ENCODE measurements at places on chromosomes 5 and 9.

- no peak for DNase-seq
Observed at GRCh38 chr5:41670854-41671479, 160.6 kb upstream of the PLCXD3 start.

DNA sequence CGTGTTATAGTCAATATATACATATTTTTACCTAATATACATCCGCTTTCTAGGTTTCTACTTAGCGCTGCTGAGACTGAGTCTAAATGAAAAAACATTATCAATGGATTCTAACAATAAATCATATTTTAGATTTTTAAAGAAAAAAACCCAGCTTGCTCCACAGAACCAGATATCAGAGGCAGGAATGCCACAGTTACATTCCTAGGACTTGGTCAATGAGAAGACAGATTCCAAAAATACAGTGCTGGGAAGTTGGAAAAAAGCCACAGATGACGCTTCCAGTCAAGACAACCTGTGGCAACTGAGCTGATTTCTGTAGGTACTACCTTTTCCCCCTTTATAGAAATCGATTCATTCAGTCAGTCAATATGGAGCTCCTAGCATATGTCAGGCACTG, 577 bp upstream of the CCDC112 start:
- no peak for DNase-seq

DNA sequence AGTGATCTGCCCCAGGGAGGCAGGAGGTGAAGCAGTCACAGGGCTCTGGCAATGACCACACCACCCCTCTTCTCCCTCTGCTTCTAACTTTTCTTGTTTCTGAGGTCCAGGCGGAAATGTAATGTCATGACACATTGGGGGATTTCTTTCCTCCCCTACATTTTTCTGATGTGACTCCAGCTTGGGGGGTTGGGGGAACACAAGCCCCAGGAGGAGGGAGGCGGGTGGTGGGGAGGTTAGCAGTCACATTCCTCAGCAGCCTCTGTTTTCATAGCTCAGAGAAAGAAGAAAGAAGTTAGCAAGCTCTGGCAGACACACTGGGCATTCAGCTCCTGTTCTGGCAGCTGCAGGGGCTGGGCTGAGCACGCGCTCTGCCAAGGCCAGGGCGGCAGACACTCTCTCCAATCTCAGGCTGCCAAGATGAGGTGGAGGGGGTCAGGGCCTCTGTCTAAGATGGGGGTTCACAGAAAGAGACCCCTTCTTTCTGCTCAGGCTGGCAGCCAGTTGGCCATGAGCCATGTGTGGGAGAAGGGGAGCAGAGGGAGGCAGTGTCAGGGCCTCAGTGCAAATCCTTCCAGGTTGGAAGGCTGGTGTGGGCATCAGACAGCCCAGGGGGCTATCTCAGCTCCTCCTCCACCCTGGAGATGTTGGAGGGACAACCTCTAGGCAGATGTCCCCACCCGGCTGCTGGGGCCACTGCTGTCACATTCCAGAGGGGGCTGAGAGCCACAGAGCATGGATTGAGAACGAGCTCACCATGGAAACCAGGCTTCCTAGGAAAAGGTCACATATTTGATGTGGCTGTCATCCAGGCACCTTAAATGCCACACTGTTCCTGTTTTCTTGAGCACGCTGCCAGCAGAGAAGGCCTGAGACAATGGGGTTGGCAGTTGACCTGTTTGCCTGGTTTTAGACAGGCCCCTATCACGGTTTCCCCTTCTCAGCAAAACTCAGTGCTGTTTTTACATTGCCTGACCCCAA, 20.1 kb upstream of the PFDN1 start:
- DNase-seq: no peak

DNA sequence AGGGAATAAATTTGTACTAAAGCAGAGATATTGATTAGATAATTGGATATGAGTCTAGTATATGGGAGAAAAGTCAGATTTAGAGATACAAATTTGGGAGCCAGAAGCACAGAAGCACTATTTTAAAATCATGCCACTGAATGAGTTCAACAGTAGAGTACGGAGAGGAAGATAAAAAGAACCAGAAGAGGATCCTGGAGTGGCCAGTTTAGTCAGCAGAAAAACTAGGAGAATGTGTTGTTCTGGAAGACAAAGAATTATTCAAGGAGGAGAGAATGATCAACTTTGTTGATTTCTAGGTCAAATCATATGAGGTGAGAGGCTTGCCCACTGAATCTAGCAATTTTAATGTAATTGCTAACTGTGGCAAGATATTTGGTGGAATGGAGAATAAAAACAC, 67.0 kb downstream of the NIPBL start:
- DNase-seq: no peak

- DNase-seq: peak; percentile 38
Observed at GRCh38 chr5:134647750-134648424, 698 bp upstream of the SEC24A start.

- no peak for DNase-seq
Observed at GRCh38 chr5:169300468-169301385, at the start of gene SLIT3. SLIT3 (minus strand) TSS chr5:169301139; CDS start chr5:169300709, 430 bp downstream.

- no peak for DNase-seq
Observed at GRCh38 chr5:45205403-45205961, 396.7 kb downstream of the MRPS30 start.

- DNase-seq: no peak
Observed at GRCh38 chr5:16852251-16853005, 83.7 kb downstream of the MYO10 start.

DNA sequence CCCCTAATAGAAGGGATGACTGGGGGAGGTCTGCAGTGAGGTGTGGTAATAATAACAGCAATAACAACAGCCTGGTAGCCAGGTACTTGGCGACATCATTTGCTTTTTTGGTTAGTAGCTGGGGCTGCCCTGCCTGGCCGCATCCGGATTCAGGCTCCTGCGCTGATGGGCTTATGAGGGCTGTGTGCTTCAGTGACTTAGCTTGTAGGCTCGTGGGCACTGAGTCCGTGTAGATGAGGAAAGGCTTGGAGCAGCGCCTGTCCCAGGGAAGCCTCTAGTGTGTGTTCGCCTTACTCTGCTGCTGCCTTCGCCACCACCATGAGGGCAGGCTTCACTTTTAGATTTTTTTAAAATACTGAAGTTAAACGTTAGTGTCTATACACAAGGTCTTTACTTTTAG, 4.5 kb downstream of the NDUFS6 start:
- no peak for DNase-seq

DNA sequence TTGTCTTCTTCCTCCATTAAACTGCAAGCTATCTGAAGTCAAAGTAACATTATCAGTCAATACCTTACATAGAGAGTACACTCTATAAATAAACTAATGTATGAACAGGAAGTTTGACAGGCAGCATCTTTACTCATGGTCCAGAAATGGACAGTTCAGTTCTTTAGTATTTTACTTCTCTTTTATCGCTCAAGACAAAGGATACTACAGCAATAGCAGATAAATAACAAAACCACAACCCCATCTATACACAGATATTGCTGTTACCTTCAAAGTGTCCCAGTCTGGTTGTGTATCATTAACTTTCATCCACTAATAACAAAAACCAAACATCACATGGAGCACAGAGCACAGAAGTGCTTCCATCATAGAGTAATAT, 46.4 kb downstream of the SEMA5A start:
- DNase-seq: no peak

GRCh38 chr9:109493648-109494047, 4.5 kb downstream of the PTPN3 start:
- no peak for DNase-seq
